ENCODE measurements at places on chromosomes 16 and 17.

GRCh38 chr17:16352303-16352666 is 984 bp downstream of the CENPV start:
- no peak for DNase-seq

GRCh38 chr16:57318240-57318970 is 33.9 kb upstream of the PLLP start:
- DNase-seq = no peak

GRCh38 chr16:11240636-11241473 is 15.1 kb downstream of the SOCS1 start:
- no peak for DNase-seq

GRCh38 chr17:40464392-40464855 is 21.2 kb downstream of the IGFBP4 start:
- DNase-seq = no peak
